ENCODE measurements at places on chromosomes 13 and 19.

GRCh38 chr13:98198683-98199082, 21.6 kb upstream of the RNF113B start:
- DNase-seq: no peak

DNA sequence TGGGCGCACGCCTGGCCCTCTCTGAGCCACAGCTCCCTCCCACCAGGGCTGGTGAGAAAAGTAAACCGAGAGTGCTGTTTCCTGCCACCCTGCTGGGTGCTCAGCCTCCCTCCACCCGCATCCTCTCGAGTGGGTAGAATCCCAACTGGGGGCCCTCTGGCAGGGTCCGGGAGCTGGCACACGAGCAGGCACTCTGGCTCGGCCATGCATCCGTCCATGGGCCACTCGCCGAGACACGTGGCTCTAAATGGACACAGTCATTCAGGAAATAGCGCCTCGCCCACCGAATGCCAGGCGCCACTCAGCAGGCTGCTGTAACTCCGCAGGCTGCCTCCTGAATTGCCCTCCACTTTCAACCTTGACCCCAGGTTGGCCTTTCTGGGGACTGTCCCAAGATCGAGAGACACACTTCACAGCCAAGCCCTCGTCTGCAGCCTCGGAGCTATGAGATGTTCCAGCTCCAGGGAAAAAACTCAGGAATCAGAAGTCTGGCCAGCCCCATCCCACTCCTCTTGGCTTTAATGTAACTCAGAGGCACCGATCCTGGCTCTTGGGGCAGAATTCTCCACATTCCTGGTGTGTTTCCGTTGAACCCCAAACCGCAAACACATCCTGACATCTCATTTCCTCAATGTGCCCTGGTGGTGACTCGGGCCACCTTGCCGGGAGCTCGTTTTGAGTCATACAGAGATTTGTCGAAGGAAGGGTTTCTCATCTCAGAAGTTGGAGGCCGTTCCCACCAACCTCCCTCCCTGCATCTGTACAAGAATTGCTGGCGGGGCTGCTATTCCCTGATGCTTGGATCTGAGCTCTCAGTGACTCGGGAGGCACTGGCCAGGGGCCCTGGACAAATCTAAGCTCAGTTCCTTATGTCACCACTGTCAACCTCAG, 14.1 kb downstream of the KLF2 start:
- peak; percentile 92 for DNase-seq

DNA sequence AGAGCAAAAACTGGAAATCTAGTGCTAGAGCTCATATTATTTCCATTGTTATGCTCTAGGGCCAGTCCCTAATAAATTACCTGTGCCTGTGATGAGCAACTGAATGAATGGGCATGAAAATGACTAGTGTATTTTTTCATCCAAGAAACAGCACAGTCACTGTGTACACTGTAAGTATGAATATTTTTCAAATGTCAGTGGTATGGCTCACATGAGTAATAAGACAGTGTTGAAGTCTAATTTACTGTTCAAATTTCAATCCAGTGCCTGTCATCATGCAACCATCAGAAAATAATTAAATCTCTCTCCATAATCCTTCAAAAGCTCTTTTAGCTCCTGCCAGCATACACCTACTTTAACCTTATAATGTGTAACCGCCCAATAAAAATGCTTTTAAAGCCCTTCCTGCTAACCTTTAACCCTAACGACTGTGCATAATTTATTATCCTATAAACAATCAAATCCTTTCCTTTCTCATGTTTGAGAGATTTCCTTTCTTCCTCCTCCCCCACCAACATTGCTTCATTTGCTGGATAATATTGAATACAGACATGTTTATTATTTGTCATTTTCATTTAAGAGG, 378.3 kb downstream of the GPC5 start:
- DNase-seq: no peak

- no peak for DNase-seq
Measured at GRCh38 chr13:54226876-54227275, 1198.3 kb downstream of the OLFM4 start.
